WERI-Rb-1 (cell line): ENCODE measurements at places on chromosomes 16 and 17.

DNA sequence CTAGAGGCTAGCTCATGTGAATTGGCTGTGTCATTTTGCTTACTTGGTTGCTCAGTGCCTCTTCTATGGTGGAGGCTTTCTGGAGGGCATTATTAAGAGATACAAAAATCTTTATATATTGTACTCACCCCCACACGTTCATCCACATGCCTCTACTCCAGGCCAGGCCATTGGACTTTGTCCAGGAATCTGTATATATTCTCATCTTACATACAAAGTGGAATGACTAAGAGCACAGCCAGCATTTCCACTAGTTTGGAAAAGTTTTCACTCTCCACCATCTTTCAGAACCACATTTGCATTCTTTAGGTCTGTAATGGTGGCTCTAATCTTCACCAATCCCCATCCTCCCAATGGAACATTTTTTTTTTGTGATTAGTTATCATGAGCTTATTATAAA lies 4.8 kb upstream of the GLG1 start:
- no peak for DNase-seq

DNA sequence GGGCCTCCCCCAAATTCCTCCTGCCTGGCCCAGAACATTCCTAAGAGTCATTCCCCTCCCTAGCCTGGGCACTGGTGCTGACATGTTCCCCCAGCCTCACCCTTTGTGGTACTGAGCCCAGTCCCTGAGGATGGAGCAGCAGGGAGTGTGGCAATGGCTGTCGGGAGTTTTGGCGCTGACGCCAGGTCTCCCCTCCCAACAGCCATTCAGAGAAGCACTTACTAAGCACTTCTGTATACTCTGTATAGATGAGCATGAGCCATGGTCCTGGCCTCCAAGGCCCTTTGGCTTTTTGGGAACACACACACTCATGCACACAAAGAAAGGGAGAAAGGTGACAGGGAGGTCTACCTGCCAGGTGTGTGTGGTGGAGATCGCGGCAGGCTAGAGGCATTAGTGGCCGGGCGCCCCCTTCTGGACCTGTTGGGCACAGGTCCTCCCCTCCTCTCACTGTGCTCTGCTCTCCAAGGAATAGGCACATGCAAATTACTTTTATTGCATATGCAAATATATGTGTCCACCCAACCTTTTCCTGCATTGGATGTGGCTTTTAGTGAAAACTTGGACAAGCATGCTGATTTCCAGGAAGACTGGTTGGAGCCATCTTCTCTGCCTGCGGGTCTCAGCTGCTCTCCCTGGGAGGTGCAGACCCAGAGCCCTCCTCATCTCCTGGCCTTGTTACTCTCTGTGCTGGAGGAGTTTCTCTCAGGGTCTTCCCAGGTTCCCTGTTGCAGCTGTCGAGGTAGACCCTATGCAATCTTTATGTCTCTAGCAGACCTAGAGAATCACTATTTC lies 17.4 kb upstream of the C17orf107 start:
- peak; percentile 71 for DNase-seq

DNA sequence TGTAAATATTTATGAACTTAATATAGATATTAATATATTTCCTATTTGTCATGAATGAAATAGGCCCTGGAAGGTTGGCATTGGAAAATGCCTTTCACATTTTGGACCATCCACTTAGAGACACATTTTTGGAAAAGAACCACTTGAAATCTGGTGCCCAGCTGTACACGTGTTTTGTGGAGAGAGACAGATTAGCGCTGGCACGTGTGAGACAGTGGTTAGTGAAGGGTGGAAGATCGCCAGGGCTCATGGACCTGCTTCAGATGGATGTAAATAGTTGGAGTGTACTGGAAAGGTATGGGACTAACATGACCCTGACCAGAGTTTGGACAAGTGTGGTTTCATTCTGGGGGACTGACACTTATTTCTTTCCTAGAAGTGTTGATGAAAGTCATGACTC lies 222.9 kb downstream of the PRKCA start:
- DNase-seq, result no peak

- no peak for DNase-seq
These were observed 12.0 kb downstream of the EEF2K start for GRCh38 chr16:22217890-22218730.

DNA sequence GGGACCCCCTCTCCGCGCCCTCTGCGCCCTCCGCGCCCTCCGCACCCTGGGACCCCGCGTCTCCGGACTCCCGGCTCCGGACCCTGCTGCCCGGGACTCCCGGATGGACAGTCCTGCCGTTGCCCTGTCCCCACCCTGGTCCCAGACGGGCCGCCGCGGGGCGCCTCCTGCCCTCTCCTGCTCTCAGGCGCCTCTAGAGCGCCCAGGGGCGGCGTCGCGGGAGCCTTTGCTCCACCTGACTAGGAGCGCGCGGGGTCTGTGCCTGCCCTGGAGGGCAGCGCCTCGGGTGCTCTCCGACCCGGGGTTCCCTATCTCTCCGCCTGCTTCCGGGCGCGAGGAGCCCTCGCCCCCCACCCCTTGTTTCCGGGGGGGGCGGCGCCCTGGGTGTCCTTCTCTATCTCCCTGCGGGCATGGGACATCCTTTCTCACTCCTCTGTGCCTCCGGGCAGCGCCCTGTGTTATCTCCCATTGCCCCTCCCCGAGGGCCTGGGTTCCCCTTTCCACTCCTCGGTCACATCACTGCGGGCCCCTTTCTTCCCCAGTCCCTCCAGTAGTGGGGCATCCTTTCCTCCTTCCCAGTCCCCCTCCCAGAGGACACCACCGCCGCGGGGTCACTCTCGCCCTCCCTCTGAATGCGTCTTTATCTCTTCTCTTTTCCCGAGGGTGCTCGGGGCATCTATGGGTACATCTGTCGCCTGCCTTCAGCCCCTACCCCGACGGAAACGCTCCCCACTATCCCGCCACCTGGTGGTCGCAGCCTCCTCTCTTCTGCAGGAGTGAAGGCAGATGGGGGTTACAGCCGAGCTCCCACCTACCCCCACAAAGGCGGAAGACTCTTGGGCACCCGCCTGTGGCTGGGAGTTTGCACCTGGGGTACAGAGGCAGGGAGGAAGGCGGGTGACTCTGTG lies 875 bp downstream of the PRKCB start:
- DNase-seq, result peak; percentile 48

- no peak for DNase-seq
These were observed 27.5 kb upstream of the KRT17 start for GRCh38 chr17:41651625-41652460.

GRCh38 chr17:9239246-9239792 lies 218.0 kb downstream of the NTN1 start:
- DNase-seq, result no peak

DNA sequence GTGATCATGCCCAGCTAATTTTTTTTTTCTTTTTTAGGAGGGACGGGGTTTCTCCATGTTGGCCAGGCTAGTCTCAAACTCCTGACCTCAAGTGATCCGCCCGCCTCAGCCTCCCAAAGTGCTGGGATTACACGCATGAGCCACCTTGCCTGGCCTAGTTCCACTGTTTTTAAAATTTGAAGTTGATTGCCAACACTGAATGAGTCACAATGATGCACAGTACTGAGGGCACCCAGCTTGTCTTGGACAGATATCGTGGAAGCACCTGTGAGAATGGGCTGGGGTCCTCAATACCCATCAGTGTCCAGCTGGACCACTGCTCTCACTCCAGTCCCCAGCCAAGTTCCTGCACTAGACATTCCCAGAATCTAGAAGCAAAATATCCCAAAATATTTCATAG lies 2.5 kb downstream of the KNOP1 start:
- DNase-seq, result no peak

GRCh38 chr16:56889206-56889605 lies 24.2 kb downstream of the SLC12A3 start:
- no peak for DNase-seq

GRCh38 chr16:29975811-29976511 lies 2.3 kb downstream of the TAOK2 start:
- no peak for DNase-seq

- no peak for DNase-seq
These were observed 21.8 kb downstream of the NAA60 start for GRCh38 chr16:3465301-3465700.

DNA sequence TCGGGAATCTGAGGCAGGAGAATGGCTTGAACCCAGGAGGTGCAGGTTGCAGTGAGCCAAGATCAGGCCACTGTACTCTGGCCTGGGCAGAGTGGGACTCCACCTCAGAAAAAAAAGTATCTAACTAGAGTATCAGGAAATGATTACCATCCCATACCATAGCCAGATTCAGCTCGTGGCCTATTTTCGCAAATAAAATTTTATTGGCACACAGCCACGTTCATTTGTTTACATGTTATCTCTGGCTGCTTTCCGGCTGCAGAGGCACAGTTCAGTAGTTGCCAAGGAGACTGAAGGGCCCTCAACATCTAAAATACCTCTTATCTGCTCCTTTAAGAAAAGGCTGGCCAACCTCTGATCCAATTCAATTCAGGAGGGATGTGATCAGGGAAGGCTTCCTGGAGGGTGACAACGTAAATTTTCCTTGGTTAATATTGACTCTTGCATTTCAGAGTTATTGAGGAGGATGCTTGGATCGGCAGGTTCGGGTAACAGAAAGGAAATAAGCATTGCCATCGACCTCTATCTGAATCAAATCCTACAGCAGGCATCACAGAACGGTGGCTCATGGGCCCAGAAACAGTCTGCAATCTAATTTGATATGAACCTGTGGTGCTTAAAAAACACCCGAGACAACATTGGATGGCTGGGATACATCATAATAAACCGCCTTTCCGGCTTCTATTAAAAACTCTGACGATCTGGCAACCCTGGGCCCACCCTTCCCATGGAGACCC lies 73.8 kb downstream of the XYLT1 start:
- DNase-seq, result no peak

DNA sequence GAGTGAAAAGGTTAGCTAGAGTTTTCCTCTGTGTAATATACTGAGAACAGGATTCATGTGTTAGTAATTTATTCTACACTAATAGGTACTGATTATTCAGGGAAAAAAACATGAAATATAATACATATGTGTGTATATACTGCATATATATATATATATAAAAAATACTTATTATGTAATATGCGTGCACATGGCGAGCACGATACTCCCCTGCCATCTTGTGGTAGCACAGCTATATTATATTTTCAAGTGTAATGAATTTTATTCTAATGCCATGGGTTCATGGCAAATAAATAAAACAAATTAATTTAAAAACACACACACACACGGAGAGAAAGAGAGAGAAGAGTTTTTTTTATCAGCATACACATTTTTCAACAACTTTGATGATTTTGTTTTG lies 460.6 kb downstream of the KCNJ2 start:
- no peak for DNase-seq
